KBM-7 (cell line): ENCODE measurements at places on chromosomes 1 and 21.

GRCh38 chr21:41821756-41822431 lies 55.0 kb upstream of the RIPK4 start:
- DNase-seq, result no peak

DNA sequence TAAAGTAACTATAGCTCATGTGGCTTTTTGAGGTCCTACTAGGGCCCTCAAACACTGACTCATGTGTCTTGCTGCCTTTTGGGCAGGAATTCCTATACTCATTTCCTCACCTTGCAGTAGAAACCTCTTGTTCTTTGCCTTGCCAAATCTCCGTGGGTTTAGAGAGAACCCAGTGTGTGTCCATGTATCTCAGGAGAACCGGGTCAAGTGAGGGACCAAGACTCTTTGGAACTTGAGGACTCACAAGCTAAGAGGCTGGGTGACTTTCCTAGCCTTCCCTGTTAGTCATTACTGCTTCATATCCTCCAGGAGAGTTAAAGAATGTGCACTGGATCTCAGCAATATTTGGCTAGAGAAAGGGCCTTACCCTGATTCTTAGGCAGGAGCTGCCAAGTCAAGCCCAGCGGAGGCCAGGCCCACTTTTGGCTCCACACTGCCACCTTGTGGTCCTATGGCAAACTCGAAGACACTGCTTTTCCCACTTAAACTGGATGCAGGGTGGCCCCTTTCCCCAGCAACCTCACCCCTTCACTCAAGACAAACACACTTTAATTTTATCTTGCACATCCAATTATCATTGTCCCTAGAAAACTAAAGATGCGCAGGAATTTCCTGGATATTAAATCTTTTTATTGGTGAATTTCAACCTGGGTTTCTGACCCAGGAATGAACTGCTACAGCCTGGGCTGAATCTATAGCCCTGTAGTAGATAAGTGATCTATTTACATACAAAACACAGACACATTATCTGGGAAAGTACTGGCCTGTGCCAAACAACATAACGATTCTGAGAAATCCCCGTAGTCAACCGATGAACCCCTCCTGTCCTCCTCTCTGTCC lies 10.6 kb downstream of the AVPR1B start:
- peak; percentile 86 for DNase-seq

DNA sequence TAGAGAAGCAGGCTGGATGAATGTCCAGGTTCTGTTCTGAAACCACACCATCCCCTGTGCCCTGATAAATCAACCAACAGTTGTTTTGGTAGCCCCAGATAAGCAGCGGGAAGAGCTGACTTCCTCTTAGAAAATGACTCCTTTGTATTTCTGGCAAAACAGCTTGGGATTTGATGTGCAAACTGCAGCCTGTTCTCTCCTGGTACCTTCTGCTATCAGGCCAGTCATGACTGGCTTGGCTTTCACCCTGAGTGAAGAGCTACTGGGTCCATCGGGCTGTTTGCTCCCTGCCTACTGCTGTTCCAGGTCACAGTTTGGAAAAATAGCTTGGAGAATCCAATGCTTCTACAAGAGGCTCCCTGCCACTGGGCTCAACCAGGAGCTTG lies 116.8 kb downstream of the DTL start:
- peak; percentile 84 for DNase-seq

- DNase-seq, result no peak
These were observed 20.1 kb downstream of the URB1 start for GRCh38 chr21:32372755-32373154.

DNA sequence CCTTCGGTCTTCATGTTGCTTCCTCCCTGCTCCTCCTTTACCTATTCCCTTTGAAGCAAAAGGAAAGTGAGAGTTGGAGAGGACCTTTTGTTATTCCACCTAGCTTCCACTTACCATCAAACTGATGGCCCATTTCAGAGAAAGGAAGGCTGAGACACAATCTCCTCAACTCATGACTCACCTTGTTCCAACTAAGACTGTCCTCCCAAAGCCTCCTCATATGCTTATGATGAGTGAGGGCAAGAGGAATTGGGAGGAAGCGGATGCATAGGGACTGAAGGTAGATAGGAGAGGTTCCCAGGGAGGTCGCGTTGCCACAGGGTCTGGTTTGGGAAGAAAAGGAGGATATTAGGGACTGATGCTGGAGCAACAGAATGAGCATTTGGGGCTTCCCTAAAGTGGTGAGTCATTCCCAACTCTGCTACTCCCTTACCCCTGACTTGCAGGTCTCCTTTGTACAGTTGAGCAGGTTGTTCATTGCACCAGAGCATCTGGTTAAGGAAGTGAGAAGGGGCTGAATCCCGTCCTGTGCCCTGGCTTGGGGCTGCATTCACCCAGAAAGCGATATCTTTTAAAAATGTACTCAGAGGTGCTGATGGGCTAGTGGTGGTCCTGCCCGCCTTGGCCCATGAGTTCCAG lies 35.0 kb downstream of the LGR6 start:
- no peak for DNase-seq

- no peak for DNase-seq
These were observed 387.9 kb downstream of the MATN1 start for GRCh38 chr1:30335389-30335996.

DNA sequence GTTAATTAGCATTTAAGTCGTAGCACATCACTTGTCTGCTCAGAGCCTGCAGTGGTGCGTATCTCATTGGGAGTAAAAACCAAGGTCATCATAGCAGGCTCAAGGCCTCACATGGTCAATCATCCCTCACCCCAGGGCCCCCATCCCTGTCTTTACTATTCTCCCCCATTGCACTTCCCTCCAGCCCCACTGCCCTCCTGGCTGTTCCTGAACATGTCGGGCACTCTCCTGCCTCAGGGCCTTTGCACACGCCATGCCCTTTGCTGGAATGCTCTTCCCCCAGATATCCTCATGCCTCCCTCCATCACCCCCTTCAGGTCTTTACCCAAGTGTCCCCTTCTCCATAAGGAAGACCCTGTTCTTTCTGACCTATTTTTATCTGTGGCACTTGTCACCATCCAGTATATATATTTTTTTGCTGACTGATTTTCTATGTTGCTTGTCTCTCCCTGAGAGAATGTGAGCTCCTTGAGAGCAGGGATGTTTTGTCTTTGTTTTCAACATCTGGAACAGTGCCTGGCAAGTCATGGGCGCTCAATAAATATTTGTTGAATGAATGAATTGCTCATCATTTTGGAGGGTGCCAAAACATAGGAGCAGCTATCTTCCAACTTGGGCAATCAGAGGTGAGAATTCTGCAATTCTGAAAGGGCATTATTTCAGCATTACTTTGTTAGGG lies 74.1 kb upstream of the POU3F1 start:
- DNase-seq, result no peak

- no peak for DNase-seq
These were observed 8.7 kb downstream of the AGPAT3 start for GRCh38 chr21:43873673-43874072.

DNA sequence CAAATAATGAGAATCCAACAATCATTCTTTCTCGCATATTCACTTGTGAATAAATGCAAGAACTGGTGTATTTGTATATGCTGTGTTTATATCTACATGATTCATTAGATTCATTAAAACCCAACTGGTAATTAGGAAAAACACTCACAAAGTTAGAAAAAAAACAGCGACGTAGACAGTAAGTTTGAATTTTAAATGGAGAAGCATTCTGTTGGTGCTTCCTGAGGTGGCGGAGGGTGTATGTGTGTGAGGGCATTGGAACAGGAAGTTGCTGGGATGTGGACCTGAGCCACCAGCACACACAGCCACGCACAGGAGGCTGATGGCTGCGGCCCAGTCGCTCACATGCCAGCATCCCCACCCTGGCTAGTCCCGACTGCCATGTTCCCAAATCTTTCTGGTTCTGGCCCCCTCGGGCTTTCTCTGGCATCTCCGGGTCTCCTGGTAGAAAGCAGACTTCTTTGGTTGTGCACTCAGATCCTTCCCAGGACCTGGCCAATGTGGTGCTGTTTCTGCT lies 121.6 kb upstream of the IRF2BP2 start:
- peak; percentile 65 for DNase-seq

GRCh38 chr1:2083666-2084065 lies 33.5 kb downstream of the PRKCZ start:
- DNase-seq, result no peak

DNA sequence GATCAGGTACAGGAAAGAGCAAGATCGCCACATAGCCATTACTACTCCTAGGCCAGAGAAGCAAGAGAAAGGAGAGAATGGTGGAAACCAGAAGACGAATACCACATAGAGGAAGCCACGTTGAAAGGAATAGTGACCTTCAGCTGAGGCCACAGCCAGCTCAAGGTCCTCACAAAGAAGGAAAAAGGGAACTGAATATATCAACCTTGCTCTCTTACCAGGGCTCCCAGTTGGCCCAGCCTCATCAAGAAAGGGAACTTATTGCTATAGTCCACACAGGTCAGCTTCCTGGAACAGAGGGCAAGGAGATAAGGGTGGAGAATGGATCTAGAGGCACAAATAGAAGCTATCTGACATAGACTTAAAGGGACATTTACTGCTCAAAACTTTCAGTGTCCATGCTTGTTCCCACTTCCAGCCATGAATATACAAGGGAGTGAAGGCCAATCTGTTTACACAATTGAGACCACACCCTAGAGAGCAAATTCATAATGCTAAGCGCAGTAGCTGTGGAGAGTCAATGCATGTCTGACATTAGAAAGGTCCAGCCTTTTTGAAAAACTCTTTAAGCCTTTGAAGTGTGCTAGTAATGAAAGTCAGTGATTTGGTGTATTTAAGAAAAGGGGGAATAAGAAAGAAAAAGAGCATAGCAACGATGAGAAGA lies 120.7 kb upstream of the ZC3H11B start:
- DNase-seq, result no peak

DNA sequence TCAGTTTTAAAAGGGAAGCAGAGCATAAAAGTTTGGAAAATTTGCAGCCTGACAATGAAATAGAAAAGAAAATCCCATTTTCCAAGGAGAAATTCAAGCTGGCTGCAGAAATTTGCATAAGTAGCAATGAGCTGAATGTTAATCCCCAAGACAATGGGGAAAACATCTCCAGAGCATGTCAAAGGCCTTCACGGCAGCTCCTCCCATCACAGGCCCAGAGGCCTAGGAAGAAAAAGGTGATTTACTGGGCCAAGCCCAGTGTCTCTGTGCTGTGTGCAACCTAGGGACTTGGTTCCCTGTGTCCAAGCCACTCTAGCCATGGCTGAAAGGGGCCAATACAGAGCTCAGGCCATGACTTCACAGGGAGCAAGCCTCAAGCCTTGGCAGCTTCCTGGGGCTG lies 26.1 kb downstream of the KRTAP20-3 start:
- no peak for DNase-seq

- DNase-seq, result peak; percentile 42
These were observed 16.8 kb upstream of the PDIK1L start for GRCh38 chr1:26094677-26095383.

GRCh38 chr1:224178894-224179293 lies 4.1 kb upstream of the DEGS1 start:
- no peak for DNase-seq

DNA sequence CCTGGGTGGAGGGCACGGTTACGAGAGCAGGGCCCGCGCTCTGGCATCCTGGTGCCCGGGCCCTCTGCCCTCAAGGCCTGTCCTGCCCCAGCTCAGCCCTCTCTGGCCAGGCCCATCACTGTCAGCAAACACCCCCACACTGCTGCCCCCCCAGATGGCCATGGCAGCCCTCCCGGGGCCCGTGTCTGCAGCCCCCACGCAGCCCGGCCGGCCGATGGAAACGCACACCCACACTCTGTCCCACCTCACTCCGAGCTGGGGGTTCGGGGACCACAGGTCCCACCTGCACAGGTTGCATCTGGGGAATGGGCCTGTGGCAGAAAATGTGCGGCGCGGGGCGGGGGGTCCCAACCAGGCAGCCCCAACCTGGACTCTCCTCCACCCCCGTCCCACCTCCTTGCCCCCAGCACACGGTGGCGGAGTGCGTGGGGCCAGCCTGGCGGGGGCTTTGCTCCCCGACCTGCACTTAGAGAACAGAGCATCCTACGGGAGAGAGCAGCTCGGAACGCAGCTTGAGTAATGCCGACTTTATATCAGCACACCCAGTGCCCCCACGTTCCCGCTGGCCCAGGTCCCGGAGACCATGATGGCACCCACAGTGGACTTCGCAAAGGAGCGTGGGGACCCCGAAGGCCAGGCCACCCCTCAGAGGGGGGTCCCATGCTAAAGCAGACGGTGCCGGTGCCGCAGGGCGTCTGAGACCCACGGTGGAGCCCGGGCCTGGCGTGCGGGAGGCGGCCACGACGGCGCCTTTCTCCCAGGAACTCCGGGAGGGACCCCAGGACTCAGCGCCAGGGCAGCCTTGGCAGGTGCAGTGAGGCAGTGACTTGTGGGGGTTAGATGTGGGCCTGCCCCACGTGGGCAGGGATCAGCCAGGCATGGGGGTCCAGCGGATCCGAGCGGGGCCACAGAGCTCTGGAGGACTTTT lies 7.5 kb upstream of the RNF223 start:
- DNase-seq, result no peak

DNA sequence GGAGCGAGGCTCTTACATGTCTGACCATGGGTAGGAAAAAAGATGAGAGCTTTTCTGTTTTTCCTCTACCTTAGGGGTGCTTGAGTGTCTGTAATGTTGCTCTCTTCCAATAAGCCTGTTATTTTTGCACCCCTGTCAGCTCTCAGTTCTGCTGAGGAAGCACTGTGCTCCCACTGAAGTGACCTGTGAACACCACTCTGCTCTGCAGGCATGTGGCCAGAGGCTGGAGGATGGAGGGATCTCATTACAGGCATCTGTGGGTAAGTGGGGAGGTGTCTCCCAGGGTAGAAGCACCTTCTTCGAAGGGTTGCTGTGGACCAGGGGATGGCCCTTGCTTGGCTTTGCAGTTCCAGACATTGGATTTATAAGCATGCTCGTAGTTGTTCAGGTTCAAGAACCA lies 56.8 kb upstream of the RBM15 start:
- DNase-seq, result no peak

DNA sequence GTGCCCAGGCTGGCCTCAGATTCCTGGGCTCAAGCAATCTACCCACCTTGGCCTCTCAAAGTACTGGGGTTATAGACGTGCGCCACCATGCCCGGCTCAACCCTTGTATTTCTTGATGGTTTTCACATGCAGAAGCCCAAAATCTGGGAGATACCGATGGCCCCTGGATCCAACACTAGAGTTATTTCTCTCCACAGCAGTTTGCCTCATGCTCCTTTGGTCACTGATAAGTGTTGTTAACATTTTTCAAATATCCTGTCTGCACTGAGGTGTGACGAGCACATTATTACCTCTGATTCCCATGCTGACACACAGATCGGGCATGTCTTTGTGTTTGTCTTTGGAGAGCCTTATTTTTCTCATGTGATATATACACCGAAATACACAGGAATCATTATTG lies 107.0 kb downstream of the KIF26B start:
- DNase-seq, result no peak

DNA sequence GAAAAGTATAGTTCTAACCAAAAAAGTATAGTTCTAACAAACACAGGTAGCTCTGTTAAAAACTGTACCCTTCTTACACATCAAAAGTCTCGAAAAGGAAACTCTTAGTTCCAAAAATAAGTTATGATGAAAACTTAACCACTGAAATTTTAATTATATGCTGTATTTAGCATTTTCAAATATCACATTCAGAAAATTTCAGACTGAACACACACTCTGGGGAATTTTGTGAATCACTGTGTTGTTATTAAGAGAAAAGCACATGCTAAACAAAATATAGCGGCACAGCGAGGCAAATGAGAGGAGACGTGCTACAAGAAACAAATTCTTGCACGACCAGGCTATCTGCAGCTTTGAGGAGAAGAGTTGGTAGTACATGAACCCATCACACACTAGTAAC lies 30.4 kb downstream of the VAV3 start:
- no peak for DNase-seq

GRCh38 chr21:28516991-28517592 lies 475.6 kb downstream of the LTN1 start:
- peak; percentile 56 for DNase-seq

GRCh38 chr1:114455102-114455785 lies 55.8 kb downstream of the TRIM33 start:
- DNase-seq, result no peak

GRCh38 chr1:198495631-198496030 lies 44.8 kb downstream of the ATP6V1G3 start:
- no peak for DNase-seq
